ENCODE measurements at places on chromosomes 11 and 22.

- no peak for DNase-seq
These were observed 65.7 kb upstream of the LMO1 start for GRCh38 chr11:8329336-8329735.

GRCh38 chr22:37018815-37019308 is 385 bp downstream of the TST start:
- DNase-seq: peak; percentile 37

DNA sequence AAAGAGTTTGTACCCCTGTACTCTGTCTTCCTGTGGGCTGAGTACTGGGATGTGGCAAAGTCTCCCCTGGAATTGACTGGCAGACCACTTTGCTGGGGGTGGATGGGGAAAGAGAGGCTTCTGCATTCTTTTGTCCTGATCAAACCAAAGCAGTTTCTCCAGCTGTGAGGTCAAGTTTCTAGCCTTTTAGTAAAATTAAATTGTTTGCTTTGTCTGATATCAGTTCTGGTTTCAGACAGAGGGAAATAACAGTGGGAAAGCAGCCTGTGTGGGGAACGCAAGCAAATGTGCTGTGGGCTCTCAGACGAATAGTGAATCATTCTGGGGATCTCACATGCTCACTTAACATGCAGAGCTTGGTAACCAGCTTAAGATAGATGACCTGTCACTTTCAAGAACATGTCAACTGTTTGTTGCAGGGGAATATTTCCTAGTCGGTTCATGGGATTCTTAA is 151.6 kb downstream of the FAT3 start:
- DNase-seq: peak; percentile 8

GRCh38 chr11:35723493-35723892 is 60.9 kb downstream of the TRIM44 start:
- no peak for DNase-seq

DNA sequence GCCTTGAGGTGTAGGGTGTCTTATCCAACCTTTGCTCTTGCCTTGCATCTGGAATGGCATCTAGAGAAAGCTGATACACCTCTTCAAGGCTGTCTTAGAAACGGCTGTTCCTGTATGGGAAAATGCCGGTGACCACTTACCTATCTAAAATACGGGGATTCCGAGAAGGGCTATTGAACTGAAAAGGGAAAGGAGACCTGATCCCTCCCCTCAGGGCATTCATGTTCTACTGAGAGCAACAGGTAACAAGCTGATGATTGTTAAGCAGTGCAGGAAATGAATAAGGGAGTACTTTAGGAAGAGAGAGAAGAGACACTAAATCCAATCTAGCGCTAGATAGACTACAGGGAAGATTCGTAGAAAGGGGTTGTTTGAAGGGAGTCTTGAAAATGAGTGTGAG is 1388.1 kb downstream of the FAM181B start:
- no peak for DNase-seq

GRCh38 chr22:44286646-44287045 is 26.1 kb downstream of the SHISAL1 start:
- no peak for DNase-seq

DNA sequence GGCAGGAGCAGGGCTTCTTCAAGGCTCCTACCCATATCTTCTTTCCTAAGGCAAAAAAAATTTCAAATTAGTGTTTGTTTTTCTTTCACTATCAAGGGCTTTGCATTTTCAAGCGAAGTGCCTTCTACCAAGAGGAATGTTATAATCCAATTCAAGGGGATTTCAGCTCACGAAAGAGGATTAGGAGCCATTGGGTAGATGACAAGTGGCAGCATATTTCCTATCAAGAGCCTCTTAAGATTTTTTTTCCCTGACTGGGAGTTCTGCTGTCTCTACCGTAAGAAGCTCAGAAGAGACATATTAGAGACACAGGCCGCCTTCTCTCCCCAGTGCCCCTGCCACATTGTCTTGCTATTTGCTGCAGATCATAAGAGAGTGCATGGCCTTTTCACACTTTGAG is 55.9 kb upstream of the BMAL1 start:
- DNase-seq: no peak

DNA sequence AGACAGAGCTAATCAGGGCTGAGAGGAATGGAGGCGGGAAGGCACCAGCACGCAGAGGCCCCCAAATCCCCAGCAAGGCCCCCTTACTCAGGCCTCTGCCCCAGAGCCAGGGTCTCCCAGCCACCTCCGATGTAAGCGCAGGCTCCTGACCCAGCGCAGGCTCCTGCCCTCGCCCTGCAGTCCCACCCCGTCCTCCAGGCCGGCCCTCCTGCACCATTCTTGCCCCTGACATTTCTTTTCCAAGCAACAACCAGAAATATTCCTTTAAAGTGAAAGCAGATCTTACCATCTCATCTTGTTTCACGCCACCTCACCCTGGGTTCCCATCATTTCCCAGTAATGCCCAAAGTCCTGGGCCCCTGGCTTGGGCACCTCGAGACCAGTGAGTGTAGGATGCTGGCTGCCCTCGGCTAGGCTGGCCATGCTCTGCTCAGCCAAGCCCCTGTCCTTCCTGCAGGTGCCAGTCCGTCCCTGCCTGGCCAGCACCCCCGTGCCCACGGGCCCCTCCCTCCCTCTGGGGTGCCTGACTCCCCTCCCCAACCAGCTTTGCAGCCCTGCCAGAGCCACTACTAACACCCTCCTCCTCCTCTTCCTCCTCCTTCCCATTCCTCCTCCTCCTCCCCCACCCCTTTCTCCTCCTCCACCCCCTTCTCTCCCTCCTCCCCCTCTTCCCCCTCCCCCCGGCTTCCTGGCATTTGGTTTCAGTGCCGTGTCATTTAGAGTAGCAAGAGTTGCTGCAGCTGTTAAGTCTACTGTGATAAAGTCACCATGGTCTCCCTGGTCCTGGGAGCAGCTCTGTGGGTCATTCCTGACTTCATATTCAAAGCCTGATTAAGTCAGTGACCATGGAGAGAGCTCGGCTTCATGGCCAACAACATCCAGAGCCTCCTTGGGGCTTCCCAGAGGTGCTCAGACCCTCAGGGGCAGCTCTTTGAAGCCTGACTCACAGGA is 78.7 kb downstream of the PIWIL3 start:
- DNase-seq: peak; percentile 79

DNA sequence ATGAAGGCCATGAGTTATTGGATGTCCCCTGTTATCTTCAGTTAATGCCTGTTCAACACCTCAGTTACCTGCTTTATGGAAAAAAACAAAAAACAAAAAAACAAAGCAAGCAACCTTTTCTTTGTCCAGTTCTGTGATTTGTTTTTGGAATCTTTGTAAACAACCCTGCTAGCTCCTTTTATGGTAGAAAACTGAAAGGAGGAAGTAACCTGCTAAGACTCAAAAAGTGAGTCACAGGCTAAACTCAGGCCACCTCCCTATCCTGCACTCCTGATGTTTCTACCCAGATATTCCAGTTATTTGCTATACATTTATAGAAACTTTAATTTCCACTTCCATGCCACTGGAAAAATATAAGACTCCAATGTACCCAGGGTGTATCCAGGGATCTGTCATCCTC is 20.6 kb upstream of the TLCD5 start:
- no peak for DNase-seq

- DNase-seq: no peak
These were observed 65.4 kb upstream of the CRTAM start for GRCh38 chr11:122772945-122773344.

DNA sequence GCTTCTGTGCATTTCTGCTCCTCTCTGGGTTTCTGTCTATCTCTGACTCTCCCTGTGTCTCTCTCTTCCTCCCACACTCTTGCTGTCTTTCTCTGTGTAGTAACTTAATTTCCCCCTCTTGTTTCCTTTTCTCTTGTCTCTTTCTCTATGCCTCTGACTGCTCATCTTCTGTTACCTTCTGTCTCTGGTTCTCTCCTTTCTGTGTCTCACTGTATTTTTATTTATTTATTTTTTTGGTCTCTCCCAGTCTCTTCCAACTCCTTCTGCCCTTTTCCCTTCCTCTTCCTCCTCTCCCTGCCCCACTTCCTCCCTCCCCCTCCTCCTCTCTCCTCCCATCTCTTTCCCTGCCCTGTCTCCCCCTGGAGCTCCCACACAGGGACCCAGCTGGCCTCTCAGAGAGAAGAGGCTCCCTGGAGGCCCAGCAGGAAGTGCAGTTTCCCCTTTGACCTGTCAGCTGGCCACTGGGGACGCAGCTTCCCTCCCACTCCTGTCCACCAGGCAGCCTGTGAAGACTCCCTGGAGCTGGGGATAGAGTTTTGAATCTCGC is 38.3 kb upstream of the MYH9 start:
- DNase-seq: peak; percentile 54

GRCh38 chr11:46455834-46456233 is 64.3 kb upstream of the CHRM4 start:
- no peak for DNase-seq

- DNase-seq: peak; percentile 77
These were observed 2.2 kb downstream of the MADD start for GRCh38 chr11:47271961-47272661.

- DNase-seq: no peak
These were observed 8.4 kb downstream of the YPEL1 start for GRCh38 chr22:21727159-21727558.

- peak; percentile 52 for DNase-seq
These were observed 2.1 kb upstream of the DMC1 start for GRCh38 chr22:38572065-38572464.

DNA sequence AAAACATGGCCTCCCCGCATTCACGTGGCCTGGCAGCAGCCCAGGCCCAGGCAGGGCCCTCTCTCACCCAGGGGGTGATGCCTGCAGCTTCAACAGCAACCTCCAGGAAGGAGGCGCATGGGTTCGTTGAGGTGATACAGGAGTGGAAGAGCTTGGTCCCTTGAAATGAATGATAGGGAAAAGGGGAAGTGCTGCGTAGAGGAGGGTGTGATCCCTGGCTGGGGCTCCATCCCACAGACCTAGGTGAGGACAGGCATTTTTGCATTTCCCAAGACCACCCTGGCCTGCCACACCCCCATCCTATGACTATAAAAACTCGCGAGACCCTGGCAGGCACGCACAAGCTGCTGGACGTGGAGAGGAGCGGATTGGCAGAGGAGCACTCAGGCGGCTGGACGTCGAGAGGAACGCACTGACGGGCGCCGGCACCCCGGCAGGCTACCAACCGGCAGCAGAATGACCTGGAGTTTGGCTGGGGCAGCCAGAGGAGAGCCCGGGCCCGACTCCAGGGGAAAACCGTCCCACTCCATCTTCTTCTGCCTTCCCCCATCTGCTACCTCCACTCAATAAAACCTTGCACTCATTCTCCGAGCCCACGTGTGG is 32.6 kb downstream of the RTN4R start:
- DNase-seq: no peak

DNA sequence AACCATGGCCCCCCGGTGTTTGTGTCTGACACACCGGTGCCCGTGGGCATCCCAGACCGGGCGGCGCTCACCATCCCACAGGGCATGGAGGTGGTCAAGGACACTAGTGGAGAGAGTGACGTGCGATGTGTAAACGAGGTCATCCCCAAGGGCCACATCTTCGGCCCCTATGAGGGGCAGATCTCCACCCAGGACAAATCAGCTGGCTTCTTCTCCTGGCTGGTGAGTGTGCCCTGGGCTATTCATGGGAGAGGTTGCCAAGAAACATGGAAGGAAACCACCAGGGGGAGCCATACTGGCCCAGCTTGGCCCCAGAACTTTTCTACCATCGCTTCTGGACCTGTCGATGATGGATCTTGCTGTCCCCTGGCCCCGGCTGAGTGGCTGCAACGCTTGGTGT is 36.5 kb downstream of the PRDM11 start:
- peak; percentile 53 for DNase-seq

GRCh38 chr11:58928691-58929090 is 10.6 kb upstream of the GLYATL1 start:
- DNase-seq: no peak

DNA sequence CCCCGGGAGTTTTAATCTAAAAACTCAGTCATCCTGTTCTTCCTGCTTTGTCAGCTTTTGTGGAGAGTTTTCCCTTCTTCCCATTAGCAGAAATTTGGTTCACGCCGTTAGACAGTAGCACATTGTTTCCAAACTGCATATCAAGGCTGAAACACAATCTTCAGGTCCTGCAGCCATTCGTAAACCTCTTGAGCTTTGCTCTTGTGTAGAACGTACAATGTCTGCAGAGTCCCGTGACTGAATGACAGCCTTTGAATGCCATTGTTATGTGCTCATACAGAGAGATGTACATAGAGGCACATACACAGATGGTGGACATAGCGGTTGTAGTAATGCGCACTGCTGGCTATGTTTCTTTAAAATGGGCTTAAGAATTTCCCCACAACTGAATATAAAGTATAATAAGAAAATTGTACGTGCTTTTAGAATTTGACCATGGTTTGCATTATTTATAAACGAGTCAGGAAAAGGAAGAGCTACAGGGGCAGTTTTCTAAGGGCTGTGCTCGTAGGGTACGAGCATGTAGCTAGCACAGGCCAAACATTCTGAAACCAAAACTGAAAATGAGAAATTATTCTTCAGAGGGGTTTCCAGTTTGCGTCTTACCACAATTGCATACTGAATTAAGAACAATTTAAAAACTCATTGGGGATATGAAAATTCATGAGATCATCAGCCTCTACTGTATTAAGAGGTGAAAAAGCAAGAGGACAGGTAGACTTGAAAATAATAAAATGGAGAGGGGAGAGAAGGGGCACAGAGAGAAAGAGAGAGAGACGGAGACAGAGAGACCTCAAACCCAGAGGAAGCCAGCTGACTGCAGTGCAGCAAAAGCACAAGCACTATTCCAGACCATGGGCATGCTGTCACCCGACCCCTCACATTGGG is 310.1 kb downstream of the CADM1 start:
- DNase-seq: no peak
